ENCODE measurements at places on chromosomes 4 and X.

DNA sequence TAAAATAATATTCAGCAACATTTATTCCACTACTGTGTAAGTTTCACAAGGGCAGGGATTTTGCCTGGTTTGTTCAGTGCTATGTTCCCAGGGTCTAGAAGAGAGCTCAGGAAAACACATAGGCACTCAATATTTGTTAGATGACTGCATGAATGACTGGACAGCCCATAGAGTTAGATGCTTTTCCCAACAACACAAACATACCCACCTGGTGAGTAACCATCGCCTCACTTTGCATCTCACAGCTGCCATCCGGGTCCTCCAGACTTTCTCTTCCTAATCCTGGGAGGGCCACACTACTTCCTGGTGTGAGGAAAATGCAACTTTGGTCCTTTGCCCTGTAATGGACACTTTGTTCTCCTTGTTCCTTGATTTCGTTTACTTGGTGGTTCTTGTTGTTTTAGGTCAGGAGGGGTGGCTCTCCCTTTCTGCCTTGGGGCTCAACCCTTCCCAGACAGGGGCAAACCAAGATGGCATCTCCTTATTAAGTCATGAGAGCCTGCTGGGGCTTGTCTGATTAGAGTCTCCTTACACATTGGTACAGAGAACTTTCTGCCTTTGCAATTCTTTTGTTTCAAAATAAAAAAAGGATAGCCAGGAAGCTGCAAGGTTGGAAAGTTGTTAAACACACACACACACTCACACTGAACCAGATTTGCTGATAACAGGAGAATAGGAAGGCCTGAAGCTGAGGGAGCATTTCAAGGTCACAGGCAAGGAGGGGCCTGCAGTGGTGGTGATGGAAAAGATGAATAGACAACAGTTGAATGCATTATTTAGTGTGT is 190.6 kb downstream of the MID1IP1 start:
- no peak for DNase-seq

DNA sequence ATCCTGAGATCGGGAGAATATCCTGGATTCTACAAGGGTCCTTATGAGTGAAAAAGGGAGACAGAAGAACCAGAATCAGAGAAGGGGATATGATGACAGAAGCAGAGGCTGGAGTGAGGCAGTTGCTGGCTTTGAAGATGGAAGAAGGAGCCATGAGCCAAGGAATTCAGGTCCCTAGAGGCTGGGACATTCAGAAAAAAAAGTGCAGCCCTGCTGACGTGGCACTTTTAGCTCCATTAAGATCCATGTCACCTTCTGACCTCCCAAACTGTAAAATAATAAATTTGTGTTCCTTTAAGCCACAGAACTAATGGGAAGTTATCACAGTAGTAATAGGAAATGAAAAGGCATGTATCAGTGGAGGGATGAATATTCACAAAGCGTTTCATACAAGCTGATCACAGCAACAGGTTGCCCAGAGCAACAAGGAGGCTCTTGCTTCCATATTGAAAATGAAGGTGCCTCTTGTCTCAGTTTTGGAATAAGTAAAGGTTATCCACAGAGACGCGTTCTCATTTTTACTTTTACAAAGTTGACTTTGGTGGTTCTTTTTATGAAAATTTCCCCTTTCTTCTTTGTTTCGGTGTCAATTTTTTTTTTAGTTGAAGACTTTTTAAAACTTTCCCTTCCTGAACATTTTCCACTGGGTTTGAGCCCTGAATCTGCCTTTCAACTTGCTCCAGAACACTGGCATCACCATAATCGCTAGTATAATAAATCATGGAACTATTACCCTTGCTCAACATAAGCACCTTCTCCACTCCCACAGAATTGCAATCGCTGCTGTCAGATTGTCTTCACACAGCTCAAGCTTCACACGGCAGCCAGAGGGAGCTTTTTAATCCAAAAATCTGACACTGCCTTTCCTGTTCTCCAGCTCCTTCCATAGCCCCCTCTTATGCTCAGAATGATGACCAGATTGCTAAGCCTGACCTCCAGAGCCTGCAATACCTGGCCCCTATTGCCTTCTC is 127.6 kb upstream of the RBPJ start:
- no peak for DNase-seq

- peak; percentile 30 for DNase-seq
These were observed at the start of gene IL2 for GRCh38 chr4:122456231-122457116. IL2 (minus strand) TSS chr4:122456725; CDS start chr4:122456440, 285 bp downstream.

DNA sequence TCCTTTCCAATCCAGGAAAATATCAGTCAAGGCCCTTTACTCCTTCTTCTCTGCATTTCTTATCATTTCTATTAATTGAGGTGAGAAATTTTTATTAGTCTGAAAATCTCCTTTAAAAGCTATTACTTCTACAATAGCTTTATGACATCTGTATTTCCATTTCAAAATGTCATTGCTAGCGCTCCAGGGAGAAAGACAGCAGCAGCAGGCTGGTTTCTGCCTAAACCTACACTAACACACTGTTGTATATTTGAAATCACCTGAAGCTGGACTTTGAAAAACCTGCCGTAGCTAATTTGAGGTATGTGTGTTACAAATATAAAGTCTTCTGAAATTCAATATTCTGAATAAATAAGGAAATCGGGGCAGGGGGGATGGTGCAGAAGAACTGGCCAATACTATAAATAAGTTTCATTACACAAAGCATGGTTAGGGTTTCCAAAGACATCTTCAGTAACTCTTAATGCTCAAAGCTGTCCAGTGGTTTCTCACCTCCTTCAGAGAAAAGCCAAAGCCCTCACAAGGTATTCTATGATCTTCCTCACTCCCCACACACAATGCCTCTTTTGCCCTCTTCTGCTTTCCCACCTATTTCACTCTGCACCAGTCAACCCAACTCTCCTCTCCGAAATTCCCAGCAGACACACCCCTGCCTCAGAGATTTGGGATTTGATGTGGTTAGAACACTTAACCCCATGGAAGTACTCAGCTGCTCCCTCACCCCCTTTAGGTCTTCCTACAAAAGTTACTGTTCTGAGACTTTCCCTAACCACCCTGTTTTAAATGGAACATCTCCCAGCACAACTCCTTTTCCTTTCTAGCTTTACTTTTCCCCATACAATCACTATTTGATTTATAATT is 122.7 kb downstream of the PPP3CA start:
- no peak for DNase-seq

DNA sequence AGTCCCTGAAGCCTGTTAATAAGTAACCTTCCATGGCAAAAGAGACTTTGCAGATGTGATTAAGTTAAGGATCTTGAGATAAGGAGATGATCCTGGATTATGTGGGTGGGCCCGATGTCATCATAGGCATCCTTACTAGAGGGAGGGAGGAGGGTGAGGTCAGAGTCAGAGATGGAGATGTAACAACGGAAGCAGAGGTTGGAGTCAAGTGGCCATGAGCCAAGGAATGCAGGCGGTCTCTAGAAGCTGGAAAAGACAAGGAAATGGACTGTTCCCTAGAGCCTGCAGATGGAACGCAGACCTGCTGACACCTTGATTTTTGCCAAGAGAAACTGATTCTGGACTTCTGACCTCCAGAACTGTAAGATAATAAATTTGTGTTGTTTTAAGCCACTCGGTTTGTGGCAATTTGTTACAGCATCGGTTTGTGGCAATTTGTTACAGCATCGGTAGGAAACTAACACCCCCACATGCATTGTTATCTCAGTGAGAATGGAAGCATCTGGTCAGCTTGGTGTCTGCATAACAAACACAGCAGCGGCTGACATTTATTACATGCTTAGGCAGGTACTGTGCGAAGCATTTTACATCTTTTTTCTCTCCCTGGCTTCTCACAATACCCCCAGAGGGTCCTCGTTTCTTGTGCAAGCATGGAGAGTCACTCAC is 55.6 kb downstream of the CLDN34 start:
- no peak for DNase-seq

- no peak for DNase-seq
These were observed 637 bp downstream of the MAMLD1 start for GRCh38 chrX:150363561-150364346.

DNA sequence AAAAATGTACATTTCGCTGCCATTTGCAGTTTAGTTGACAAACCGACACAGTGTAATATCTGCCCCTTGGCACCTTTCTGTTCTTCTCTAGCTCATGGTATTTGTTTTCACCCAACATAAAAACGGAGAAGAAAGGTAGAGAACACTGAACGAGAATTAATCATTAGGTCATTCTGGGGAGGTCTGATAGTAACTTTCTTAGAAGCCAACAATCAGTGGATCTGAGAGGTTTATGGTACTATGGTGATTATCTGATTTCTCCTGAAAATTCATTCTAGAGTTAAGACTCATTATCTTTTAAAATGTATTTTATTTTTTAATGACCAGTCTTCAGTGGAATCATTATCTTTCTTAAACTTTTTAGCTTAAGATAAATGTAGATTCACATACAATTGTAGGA is 8.5 kb downstream of the RAPGEF2 start:
- DNase-seq: no peak

DNA sequence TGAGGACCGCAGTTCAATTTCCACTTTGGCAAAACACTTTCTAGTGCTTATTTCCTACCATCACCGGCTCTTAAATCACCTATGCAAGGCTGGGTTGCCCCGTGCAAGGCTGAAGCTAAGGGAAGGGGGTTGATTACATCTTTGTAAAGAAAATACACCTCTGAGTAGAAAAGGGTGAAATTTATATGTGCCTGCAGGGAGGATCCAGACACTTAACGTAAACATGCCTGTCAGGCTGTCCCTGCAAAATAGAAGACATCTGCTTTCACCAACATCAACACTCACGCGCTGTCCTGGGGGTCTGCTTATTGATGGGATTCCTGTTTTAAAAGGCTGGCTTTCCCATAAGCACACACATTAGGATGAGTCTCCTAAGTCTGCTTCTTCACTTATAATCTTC is 92.0 kb downstream of the PRKX start:
- no peak for DNase-seq

GRCh38 chr4:109383823-109384222 is 49.8 kb upstream of the SEC24B start:
- DNase-seq: no peak

DNA sequence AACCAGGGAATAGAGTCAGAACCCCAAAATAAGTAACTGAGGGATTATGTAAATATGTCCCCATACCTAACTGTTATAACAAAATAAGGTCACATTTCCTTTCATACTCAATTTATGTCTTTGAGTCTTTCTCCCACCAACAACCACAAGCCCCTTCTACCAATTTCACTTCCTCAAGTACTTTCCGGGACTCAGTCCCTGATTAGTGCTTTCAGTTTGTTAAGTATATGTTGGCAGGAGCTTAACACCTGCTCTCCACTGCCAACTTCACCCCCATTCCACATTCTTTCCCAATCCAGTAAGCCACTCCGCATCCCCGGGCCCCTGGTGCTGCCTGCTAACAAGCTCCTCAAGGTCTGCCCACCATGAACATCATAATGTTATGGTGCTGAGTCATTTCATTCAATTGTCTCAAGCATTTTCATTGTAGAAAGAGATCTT is 71.3 kb upstream of the SPRY1 start:
- no peak for DNase-seq

GRCh38 chr4:80336582-80336981 is 1.1 kb downstream of the CFAP299 start:
- DNase-seq: peak; percentile 70

DNA sequence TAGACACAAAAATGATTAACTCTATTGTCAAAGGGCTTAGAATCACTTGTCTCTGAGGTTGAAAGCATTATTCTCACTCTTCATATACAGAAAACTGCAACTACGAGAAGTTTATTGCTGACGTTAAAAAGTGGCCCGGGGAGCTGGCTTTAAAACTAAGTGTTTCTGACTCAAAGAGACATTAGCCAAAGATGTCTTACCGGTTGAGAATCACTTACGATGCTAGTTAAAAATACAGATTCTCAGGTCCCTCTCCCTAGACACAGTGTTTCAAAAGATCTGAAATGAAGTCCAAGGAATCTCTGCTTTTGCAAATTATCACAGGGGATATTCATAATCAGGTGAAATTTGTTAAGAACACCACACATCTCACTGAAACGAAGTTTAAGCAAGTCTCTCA is 1.2 kb downstream of the GNPDA2 start:
- DNase-seq: no peak

GRCh38 chr4:121943941-121944340 is 7.9 kb downstream of the TRPC3 start:
- no peak for DNase-seq

DNA sequence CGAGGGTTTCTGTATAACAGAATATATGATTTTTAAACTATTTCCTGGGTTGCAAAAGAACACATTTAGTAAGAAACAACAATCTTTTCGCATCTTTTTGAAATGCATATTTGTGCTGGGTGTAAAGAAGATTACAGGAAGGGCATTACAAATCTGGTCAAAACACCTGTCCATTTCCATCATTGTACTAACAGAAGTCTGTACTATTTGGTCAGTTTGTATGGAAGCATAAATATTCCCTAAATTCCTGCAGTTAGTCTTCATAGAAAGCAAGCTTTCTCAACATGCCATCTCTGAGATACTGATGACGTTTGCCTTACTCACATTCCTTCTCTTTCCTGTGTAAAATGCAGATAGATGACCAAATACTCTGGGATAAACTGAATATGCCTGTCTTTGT is 203.3 kb downstream of the NWD2 start:
- no peak for DNase-seq

DNA sequence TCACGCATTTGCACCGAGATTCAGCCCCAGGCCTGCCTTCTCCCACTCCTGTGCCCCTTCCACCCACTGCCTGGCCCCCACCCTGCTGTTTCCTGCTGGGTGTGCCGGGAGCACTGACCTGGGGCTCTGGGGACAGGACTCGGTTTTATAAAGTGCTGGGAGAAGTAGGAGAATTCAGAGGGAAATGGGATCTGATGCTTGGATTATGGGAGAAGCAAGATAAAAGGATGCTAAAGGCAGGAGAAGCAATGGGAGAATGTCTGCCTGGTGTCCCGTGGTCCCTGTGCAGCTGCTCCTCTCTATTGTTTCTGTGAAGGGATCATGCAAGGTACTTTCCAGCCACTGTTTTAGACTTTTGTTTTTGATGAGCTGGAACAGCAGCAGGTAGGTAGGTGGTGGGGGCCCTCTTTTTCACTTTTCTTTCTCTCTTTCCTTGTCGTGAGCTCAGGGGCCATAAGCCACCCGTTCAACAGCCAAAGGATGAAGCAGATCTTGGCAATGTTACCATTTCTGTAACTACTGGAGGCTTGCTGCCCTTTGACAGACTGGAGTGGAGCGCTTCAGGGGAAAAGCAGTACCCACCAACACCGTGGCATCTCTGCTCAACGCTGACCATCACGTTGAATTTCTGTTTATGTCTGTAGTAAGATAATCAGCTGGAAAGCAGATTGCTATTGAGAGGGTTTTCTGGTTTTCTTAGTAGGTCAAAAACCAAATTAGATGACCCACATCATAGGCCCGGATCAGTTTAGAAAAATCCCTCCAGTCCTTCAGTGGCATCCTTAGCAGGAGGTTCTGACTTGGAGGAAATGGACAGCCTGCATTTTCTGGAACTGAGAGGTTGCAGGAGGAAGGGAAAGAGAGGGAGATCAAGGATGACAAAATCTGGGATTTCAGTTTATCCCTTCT is 63.8 kb upstream of the ENPP6 start:
- DNase-seq: no peak

GRCh38 chr4:94228493-94229216 is 21.0 kb downstream of the SMARCAD1 start:
- DNase-seq: no peak

GRCh38 chr4:89894649-89895550 is at the start of gene MMRN1:
MMRN1 (plus strand) TSS chr4:89894854; CDS start chr4:89894972, 118 bp downstream.
- DNase-seq: no peak

- no peak for DNase-seq
These were observed 125.0 kb upstream of the MSX1 start for GRCh38 chr4:4734425-4734824.

GRCh38 chrX:9957743-9958142 is 9.4 kb upstream of the CLDN34 start:
- no peak for DNase-seq

Measured in NCI-H1930 (cell line).